ENCODE measurements at places on chromosomes 4 and X.

DNA sequence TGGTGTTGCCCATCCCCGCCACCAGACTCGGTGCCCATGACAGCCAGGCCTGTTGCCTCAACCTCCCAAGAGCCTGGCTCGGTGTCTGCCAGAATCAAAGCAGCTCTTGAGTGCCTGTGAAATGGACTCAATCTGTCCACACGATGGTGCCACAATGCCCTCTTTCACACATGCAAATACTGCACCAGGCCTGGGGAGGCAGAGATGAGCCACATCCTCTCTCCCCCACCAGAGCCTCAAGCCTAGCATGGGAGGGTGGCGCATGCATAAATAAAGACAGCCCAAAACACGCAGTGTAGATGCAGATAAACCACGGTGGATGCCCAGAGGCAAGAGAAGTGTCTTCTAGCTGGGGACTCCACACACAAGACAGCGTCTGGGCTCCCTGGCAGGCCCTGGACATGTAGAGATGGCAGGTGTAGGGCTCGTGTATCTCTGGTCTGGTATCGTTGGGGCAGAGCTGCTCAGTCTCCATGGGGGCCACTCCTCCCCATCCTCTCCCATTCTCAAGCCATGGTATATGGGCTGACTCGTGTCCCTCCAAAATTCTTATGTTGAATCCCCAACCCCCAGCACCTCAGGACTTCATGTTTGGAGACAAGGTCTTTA, 65.6 kb downstream of the JAKMIP1 start:
- DNase-seq = no peak

DNA sequence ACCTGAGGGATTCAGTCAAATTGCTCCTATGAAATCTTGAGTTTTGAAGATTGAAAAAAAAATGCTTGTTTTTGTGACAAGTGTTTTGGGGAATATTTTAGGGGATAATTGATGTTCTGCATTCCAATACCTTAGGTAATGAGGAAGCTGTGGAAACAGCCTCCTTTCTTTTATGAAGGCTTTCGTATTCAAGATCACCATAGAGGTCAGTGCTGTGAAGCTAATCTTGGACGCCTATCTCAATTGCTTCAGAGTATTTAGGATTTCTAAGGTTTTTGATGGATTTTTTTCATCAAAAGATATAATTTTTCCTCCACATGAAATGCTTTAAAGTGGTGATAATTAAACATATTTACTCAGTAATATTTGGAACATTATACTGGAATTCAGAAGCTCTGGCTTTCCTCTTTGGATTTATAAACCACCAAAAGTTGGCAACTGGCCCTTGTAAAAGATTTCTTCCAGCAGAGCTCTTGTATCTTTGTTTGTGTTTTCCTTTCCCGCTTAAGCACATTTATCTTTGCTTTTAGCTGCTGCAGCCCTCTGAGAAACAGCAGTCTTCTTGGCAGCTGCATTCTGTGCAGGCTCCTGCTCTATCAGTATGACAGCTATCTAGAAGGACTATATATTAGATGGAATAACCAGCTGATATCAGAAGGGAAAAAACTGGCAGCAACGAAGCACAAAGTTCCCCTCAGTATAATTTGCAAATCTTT, 63.7 kb downstream of the HMGB2 start:
- no peak for DNase-seq

GRCh38 chr4:5198656-5199541, 147.6 kb downstream of the STK32B start:
- no peak for DNase-seq

DNA sequence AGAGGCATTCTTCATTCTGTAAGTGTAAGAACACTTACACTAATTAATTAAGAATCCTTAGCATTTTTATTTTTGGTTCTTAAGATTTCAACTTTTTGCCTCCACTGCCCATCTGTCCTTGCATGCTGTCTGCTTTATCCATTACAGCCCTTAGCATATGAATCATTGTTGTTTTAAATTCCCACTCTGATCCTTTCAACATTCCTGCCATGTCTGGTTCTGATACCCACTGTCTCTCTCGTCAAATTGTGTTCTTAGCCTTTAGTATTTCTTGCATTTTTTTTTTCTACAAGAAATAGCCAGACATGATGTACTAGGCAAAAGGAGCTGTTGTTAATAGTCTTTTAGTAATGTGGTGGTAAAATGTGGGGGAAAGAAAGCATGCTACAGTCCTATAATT, 1360.0 kb downstream of the TECRL start:
- DNase-seq = no peak
